ELR (cell line): ENCODE measurements at places on chromosomes 1 and 21.

DNA sequence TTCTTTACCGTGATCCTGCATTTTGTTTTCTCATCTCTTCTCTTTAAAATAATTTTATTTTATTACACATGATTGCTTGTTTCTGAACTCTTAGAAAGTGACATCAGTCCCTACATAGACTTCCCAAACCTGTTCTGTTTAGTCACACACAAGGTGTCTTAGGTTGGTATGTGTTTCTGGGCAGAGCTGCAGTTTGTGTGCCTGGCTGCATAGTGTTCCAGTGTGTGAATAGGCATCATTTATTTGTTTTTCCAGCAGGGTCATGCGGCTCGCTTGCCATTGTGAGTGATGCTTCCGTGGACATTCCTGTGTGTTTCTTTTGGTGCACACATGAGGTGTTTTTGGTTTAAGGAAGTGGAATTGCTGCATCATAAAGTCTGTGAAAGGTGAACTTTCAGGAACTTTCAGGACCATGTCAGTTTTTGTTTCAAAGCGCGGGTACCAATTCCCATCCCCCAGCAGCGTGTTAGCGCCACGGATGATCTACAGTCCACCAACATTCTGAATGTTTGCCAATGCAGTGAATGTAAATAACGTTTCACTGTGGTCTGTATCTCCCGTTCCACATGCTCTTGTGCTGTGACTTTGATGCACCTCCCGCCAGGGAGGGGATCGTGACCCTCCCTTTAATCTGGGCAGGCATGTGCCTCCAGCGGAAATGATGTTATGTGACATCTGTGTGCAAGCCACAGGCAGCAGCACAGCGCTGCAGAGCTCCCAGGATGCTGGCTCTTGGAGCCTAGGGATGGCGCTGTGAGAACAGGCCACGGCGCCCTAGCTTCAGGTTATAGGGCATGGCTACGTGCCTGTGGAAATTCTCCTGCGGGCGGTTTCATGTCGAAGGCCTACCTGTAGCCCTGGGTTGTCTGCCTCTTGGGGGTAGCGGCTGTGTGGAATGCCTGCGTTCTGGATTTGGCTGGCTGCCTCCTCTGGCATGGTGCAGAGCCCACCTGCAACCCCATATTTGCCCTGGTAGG, 144.6 kb upstream of the COL6A1 start:
- DNase-seq, result no peak

GRCh38 chr1:178871551-178872320, 859 bp upstream of the ANGPTL1 start:
- no peak for DNase-seq

- DNase-seq, result no peak
These were observed 9.7 kb upstream of the TTLL7 start for GRCh38 chr1:84008631-84009030.

GRCh38 chr1:96882096-96882495, 160.5 kb downstream of the PTBP2 start:
- DNase-seq, result no peak

GRCh38 chr1:201092738-201093137, 19.5 kb downstream of the CACNA1S start:
- no peak for DNase-seq

- DNase-seq, result no peak
These were observed 136.5 kb upstream of the DPYD start for GRCh38 chr1:98057236-98057910.

GRCh38 chr1:212721388-212722247, 22.0 kb upstream of the BATF3 start:
- DNase-seq, result peak; percentile 87

- DNase-seq, result no peak
These were observed 12.2 kb upstream of the RAB4A start for GRCh38 chr1:229258757-229259060.

- DNase-seq, result no peak
These were observed 249.0 kb downstream of the SETD4 start for GRCh38 chr21:35811191-35811806.

DNA sequence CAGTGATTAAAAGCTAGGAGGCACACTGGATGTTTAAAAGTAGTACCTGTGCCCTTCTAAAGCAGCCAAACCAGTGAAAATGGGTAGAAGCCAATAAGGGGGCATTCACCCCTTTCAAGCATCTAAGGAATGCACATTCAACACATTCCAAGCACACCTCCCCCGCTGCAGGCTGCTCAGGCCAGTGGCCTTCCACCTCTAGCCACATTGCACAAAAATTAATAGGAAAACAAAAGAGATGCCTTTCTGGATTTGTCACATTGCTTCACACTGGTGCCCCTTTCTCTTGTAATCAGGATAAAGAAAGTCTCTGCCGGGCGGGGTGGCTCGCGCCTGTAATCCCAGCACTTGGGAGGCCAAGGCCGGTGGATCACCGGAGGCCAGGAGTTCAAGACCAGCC, 834.0 kb downstream of the USP25 start:
- peak; percentile 21 for DNase-seq

GRCh38 chr1:244502630-244503029, 41.6 kb downstream of the CATSPERE start:
- DNase-seq, result no peak

GRCh38 chr1:223780949-223781348, 64.8 kb downstream of the TP53BP2 start:
- no peak for DNase-seq

GRCh38 chr1:114703242-114703641, 7.9 kb upstream of the AMPD1 start:
- DNase-seq, result no peak
